ENCODE measurements at places on chromosomes 7 and 10.

GRCh38 chr7:157622408-157623205, 285.8 kb downstream of the DNAJB6 start:
- DNase-seq, result no peak

DNA sequence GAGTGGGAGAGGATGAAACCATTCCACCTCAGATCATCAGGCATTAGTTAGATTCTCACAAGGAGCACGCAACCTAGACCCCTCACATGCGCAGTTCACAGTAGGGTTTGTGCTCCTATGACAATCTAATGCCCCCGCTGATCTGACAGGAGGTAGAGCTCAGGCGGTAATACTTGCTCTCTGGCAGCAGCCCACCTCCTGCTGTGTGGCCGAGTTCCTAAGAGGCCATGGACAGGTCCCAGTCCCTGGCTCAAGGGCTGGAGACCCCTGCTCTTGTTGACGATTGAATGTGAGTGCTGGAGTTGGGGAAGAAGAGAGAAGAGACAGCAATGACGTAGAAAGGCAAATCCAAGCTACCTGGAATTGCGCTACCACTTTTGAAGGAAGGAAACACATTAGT, 267.2 kb downstream of the TFEC start:
- DNase-seq, result no peak

GRCh38 chr7:121576148-121576917, 180.2 kb upstream of the FAM3C start:
- DNase-seq, result no peak

DNA sequence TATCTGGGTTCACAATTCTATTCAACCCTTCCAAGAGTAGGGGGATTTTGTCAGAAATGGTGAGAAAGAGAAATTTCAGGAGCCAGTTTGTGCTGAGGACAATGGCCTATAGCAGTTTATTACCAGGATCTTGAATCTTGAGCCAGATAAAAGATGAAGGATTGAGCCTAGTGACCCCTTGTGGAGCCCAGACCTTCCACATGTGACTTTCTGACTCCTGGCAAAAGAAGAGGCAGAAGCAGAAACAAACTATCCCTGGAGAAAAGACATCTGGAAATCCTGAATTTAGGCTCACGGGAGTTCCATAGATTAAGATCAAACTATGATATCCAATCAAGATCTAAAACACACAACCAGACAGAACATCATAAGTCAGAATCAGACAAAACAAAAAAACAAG, 60.9 kb upstream of the CHRM2 start:
- DNase-seq, result no peak

DNA sequence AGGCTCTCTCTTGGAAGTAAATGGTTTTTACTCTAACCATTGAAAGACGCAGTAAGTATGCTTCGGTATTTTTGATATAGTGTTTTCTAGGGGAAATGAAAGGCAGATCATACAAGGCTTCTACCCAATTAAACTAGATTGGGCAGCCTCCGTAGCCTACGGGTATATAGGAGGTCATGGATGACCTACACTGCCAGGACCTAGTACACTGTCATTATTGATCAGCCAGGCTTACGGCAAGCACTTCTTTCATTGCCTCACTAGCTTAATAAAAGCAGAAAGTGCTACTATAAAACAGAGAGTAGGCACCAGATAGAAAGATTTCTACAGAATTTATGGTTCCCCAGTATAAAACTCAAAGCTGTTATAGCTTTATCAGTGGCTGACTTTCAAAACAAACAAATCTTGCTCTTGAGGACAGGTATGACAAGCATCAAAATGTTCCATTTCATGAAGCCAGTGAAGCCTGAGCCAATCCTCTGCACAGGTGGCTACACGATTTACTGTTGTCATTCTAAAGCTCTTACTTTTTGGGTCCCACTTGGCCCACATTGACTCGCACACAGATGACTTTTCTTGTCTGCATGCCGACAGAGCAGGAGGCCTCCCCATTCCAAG, 358.1 kb downstream of the THSD7A start:
- DNase-seq, result no peak

- DNase-seq, result no peak
Measured at GRCh38 chr7:134176037-134176350, 48.9 kb downstream of the LRGUK start.

DNA sequence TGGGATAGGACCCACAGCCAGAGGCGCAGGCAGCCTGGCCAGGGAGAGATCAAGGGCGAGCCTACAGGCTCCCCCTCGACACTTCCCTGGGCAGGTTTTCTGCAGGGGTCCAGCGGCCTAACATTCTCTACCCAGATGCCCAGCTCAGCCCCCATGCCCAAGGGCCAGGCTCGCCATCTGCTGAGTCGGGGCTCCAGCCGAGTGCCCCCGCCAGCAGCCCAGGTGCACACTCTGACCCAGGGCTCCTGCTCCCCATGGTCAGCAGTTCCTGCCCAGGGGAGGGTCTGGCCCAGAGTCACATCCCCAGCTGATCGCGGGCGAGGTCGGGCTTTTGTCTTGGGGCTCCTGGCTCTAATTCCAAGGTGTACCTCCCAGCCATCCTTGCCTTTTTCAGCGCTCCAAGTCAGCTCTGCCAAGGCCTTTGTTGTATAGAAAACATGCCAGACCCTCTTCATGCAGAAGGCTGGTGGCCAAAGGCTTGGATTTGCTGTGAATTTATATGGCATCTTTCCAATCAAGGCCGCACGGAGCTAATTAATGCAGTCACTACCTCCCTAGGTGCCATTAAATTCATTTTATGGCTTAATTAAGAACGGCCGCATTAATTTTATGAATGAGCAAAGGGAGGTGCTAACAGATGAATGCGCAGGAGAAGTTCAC, 120.6 kb downstream of the LRRC18 start:
- no peak for DNase-seq

DNA sequence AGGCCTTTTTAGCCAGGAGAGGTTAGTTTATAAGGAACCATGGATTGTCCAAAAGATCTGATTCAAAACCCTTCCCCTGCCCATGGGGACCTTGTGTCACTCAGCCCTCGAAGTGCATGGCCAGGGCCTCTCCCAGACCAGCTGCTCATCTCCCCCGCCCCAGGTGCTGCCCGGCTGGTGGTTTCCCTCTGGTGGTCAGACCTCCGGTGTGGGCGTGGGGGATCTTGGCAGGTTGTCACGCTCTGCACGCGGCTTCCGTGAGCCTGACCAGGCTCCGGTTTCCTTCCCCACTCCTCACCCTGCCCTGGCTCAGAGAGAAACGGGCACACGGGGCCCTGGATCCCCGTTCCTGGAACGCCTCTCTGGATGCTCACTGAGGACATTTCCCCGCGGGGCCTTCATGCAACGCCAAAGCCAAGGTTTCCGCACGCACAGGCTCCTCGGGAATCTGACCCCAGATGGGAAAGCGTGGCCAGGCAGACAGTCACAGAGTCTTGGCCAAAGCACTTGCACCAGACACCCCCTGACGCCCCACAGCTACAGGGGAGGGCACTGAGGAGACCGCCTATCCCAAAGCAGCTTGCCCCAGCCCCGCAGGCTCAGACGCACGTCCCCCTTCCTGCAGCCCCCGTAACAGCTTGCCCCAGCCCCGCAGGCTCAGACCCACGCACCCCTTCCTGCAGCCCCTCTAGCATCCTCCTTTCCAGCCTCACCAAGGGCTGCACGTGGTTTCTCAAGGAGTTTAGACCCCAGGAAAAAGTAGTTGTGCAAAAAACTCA, 7.8 kb upstream of the DIP2C start:
- no peak for DNase-seq

DNA sequence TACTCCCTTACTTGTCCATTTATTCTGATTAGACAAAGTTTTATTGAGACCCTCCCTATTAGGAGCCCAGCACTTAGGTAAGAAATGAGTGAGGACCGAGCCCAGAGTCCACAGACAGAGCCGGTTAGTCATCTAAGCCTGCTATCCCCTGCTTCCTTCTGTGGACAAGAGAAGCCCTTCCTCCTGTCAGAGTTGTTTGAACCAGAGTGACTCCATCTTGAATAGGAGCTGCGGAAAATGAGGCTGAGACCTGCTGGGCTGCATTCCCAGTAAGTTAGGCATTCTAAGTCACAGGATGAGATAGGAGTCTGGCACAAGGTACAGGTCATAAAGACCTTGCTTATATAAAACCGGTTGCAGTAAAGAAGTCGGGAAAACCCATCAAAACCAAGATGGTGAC, 109.1 kb downstream of the CPXM2 start:
- no peak for DNase-seq

Data from left kidney (tissue), 8 donors.